Upper lobe of left lung (tissue), 6 donors: ENCODE measurements at places on chromosomes 11 and 22.

- peak; percentile 32 for DNase-seq
Observed at GRCh38 chr11:6646918-6647679, 8.5 kb downstream of the DCHS1 start.

- no peak for DNase-seq
Observed at GRCh38 chr11:70915158-70915985, 337.0 kb downstream of the SHANK2 start.

DNA sequence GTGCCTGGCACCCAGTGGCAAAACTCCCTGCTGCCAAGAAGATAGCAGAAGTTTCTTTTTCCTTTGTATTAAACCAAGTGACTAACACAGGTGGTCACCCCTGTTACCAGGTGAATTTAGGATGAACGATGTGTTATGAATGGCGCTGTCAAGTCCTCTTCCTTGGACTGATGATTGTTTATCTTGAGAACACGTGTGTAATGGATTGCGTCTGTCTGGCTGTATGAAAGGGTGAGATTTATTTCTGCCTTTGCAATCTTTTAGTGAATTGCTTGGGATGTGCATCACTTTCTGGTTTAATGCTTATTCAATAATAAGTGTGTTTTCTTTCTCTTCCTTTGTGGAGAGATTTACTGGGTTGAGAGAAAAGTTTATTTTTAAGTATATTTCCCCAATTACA is 36.5 kb downstream of the SDHD start:
- no peak for DNase-seq

- no peak for DNase-seq
Observed at GRCh38 chr11:43130616-43131015, 181.2 kb upstream of the API5 start.

DNA sequence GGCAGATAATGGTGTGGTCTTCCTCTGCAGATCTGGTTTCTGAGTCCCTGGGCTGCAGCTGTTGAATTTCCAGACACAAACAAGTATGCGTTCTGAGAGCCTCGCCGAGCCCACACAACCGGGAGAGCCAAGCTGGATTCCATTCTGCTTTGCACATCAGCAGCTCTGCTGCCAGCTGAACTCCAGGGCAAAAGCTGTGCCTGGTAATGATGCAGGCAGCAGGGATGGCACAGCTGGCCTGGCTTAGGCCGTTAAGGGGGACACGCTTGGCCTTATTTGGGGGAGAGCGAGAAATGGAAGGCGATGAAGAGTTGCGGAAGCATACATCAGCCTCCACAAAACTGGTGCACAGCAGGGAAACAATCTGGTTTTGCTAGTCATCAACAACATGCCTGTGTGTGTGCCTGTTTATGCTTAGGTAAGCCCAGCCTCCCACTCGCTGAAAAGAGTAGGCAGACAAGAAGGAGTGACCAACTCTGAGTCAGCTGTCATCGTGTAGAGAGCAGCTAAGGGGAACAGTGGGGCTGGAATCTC is 25.1 kb downstream of the ADAMTS8 start:
- no peak for DNase-seq

GRCh38 chr11:36726420-36726819 is 128.4 kb upstream of the RAG2 start:
- DNase-seq: no peak

DNA sequence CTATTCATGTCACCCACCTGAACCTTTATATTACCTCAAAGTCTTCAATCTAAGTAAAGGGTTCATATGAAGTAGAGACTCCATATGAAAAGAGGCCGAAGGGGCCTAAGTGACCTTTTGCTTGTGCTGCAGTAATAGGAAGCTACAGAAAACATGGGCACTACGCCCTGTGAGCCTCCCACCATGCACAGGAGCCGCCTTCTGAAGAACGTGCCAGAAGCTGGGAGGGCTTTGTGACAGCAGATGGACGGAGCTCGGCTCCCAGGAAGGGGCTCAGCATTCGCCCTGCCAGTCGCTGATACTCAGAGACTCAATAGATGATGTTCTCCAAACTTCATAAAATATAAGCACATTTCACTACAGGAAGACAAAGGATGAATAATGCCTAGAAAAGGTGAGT is 21.2 kb downstream of the DEAF1 start:
- no peak for DNase-seq

DNA sequence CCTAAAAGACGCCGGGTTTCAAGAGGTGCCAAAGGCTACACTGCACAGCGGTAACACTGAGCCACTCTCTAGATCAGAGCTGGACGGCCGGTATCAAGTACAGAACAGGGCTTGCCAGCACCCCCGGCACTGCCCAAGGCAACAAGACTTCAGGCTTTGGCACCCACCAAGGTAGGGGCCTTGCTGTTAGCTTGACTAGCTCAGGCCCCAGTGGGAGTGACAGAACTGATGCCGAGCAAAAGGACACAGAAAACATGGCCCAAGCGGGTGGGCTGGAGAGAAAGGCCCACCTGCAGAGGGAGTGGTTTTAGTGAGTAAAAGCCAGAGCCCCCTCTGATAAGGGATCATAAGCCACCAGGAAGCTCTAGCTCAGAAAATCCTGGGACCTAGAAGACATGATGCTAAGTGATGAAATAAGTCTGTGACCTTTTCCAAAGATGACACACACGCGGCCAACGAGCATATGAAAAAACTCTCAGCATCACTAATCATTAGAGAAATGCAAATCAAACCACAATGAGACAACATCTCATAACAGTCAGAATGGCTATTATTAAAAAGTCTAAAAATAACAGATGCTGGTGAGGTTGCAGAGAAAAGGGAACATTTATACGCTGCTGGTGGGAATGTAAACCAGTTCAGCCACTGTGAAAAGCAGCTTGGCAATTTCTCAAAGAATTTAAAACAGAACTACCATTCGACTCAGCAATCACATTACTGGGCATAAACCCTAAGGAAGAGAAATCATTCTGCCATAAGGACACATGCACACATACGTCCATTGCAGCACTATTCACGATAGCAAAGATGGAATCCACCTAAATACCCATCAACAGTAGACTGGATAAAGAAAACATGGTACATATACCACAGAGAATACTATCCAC is 12.9 kb downstream of the EHD1 start:
- DNase-seq: no peak

DNA sequence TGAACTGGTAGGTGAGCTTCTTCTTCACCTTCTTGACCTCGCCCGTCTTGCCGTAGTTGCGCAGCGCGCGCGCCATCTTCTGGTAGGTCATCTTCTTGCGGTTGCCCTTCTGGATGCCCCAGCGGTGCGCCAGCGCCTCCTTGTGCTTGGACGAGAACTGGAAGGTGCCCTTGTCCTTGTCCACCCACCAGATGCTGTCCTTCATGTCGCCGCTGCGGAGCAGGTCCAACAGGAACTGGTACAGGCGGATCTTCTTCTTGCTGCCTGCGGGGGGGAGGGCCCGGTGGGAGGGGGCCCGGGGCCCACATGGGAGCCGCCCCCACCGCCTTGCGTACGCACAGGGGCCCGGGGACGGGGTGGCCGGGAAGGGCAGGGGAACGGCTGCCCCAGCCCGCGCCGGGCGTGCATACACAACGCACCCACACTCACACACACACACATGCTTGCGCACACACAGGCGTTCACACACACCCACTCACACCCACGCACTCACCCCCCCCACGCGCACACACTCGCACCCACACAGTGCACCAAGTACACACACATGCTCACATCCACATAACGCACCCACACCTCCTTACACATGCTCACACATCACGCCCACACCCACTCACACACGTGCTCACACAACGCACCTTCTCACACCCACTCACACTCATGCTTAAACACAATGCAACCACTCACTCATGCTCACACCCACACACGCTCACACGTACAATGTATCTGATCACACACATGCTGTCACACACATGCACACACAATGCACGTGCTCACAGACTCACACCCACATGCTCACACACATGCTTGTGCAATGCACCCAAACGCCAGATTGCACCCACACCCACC is 3.0 kb upstream of the MYBPC3 start:
- peak; percentile 94 for DNase-seq

GRCh38 chr22:35064664-35065063 is 1.3 kb upstream of the ISX start:
- no peak for DNase-seq
